ENCODE measurements at places on chromosomes 1 and 21. TPM values are rescaled to one million over a fixed set of nuclear protein-coding genes. Genes with fewer than 3 reads are reported as not detected.

MTARC1 gene
- not detected for total RNA-seq

- no peak for DNase-seq
Measured at GRCh38 chr1:13586001-13586400, 2.4 kb downstream of the PDPN start.

- no peak for DNase-seq
Measured at GRCh38 chr21:46117586-46118315, 19.8 kb downstream of the COL6A2 start.

COL8A2 gene
- total RNA-seq: 0.11 TPM

FNDC7 gene
- total RNA-seq: 0.31 TPM

- DNase-seq: no peak
Measured at GRCh38 chr1:54137534-54138061, 15.2 kb downstream of the CDCP2 start.

DNA sequence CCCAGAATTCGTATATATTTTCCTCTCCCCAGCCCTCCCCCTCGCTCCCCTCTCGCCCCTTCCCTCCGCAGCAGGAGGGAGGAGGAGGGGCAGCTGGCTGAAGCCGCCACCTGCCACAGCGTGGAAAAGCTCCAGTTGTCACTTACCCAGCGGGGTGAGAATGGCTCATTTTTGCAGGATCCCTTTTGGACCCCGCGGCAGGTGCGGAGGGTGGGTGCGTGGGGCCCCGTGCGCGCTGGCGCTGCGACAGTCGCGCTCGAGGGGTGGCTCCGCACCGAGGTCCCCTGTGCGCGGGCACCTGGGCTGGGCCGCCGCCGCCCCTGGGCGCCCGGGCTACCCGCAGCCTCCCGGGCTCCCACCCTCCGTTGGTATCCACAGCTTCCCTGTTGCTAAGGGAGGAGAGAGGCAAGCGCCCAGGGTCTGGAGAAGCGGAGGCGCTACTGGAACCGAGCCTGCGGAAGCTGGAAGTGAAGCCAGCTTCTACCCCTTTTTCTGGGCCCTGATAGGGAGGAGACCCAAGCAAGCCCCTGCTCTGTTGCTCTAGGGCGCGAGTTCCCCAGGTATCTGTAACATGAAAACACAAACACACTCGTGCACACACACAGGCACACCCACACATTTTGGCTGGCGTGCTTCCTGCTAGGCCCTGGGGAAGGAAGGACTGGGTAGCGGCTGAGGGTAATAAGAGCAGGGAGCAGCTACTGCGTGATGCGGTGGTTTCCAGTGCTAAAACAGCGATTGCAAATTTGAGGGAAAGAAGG lies at the start of gene ERICH3:
ERICH3 (minus strand) TSS at position 442 of the 761 bp plus-strand sequence; CDS start at position 169, 273 bp downstream.
- no peak for DNase-seq

DNA sequence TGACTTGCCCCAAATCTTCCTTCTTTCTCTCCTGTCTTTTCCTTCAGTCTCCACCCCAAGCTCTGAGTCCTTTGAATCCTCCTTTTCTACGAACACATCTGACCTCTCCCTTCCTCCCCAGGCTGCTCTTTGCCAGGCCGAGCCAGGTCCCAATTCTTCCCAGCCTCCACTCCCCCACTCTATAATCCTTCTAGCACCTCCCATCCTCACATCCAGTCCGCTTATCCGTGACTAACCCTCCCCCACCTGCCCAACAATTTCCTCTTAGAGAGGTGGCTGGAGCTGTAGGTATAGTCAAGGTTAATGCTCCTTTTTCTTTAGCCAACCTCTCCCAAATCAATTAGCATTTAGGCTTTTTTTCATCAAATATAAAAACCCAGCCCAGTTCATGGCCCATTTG lies 9.5 kb upstream of the HPDL start:
- no peak for DNase-seq

- DNase-seq: no peak
Measured at GRCh38 chr21:41167348-41168342, at the start of gene BACE2. Gene BACE2, plus strand, starts transcription at chr21:41168160. Its CDS starts 104 bp downstream, at chr21:41168264.

GRCh38 chr1:179825798-179826460 lies 51.7 kb downstream of the TOR1AIP2 start:
- DNase-seq: no peak

PROX1 gene
- total RNA-seq: 0.34 TPM

DNA sequence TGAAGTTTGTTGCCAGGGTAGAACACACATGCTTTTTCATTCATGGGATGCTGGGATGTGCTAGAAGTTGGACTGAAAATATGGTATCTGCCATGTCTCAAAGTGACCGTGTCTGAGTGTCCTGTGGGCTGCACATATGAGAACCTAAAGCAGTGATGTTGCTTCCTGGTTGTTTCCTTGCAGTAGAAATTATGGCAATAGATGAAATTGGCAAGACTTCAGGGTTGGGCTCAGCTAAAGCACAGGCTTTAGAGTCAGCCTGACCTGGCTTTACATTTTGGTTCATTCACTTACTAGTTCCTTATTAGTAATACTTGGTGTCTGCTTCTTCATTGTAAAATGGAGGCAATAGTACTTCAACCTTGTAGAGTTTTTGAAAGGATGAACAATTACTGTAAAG lies 2.2 kb downstream of the LAMC2 start:
- DNase-seq: no peak

OR2L3 gene
- total RNA-seq: not detected

- no peak for DNase-seq
Measured at GRCh38 chr21:18646116-18646515, 242.5 kb upstream of the TMPRSS15 start.

DNA sequence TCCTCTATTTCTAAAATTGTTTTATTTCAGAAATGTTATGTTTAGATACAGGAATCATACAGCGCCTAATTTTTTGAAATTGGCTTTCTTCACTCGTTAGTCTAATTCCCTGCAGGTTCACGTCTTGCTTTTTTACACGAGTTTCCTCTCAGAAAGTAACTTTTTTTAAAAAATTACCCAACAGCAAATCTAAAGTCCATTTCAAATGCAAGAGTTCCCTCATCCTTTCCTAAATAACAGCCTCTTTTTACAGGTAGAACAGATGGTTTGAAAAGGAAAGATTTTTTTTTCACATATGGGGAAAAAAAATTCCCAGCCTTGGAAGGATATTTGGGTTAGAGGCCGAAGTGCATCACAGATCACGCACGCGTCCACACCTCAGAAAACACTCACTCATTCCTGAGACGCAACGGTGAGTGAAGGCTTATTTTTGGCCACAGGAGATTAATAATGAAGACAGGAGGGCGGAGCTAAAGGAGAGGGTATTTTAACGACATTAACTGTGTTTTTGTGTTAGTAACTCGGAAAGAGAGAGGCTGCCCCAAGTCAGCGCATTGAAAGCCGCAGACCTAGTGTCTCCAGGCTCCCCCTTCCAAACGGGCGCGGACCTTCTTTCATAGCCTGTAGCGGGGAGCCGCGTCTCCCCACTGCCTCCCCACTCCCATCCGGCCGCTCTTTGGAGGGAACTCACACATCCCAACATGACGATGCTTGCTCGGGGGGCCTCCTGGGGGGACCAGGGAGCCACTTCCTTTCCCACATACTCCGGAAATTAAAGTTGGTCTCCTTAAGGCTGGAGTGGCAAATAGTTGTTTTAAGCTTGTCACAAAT lies 969 bp upstream of the RIPK4 start:
- no peak for DNase-seq

DNA sequence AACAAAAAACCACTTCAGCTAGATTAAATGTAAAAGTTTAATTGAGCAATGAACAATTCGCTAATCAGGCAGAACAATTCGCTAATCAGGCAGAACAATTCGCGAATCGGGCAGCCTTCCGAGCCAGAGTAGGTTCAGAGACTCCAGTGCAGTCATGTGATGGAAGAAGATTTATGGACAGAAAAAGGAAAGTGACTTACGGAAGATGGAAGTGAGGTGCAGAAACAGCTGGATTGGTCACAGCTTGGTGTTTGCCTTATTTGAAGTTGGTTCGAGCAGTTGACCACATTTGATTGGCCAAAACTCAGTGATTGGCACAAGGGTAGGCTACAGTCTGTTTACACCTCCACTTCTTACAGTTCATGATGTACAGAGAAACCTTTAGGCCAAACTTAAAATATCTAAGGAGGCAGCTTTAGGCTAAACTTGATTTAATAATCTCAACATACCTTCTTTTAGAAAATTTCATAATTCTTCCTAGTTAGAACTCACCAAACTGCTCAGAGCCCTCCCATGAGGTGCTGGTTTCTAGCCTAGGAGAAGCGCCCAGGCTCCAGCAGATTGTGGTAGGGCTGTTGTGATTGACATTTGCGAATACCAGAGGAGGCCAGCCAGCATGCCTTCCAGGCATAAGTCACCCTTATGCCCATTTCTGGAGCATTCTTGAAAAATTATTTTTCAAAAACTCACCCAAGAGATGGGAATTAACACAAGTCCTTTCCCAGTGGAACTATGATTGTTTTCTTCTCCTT lies 22.8 kb upstream of the KCNC4 start:
- DNase-seq: no peak

DNA sequence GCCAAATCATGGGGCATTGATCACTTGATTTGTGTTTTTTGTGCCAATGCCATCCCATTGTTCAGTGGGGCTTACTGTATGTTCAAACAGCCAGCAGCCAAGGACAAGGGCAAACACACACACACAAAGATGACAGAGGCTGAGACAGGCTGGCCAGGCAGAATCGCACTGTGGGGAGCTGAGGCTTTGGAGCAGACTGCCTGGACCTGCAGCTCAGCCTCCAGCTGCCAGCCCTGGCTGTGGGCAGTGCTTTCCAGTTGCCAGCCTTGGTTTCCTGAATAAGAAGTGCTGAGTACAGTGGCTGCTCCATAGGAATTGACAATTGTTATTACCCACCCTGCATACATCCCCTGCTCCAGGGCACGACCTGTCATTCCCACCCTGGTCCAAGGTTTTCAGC lies 16.9 kb upstream of the PCP4 start:
- DNase-seq: no peak

DNA sequence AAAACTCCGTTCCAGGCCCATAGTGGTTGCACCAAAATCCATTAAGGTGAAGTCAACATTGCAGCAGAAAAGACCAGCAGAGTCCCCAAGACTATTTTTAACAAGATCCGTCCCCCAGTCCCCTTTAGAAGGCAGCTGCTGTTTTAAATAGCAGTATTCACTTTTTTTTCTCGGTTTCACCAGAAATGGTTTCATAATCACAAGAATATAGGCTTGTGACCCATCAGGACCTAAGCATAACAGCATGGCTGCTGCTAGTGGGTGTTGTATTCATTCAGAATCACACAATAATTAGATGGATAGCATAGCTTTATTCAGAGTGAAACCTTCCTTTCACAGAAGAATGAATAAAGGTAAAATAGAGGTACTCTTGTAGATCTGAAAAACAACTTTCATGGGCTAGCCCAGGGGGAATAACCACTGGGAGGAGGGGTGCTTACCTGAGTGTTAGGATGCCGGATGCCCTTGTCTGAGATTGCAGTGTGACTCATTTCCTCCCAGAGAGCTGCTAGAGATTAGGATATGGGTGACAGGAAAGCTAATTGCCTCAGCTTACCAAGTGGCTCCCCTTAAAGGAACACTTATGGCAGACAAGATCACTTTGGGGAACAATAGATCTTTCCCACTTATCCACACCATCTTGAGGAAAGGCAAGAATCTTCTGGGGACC lies 35.0 kb downstream of the ACKR1 start:
- DNase-seq: no peak

DNA sequence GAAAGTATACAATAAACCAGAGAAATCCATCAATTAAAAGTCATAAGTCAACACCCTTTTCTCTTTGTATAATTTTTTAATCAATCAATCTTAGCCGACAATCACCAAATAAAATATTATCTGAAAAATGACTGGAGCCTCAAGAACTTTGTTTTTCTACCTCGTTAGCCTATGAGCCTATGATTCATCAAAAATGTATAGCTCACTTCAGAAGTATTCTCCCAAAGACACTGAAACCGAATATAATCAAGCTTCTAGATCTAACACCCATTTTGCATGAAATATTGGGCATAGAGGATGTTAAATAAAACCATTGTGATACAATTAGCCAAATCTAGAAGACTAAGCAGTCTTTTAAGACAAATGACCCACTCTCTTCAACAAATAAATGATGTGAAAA lies 17.8 kb upstream of the RSBN1 start:
- DNase-seq: no peak

GRCh38 chr1:238777551-238777950 lies 608.8 kb upstream of the CHRM3 start:
- no peak for DNase-seq

GRCh38 chr1:30895944-30896660 lies 12.5 kb downstream of the SDC3 start:
- no peak for DNase-seq

- DNase-seq: no peak
Measured at GRCh38 chr1:33637846-33638440, 165.5 kb downstream of the ZSCAN20 start.

DNA sequence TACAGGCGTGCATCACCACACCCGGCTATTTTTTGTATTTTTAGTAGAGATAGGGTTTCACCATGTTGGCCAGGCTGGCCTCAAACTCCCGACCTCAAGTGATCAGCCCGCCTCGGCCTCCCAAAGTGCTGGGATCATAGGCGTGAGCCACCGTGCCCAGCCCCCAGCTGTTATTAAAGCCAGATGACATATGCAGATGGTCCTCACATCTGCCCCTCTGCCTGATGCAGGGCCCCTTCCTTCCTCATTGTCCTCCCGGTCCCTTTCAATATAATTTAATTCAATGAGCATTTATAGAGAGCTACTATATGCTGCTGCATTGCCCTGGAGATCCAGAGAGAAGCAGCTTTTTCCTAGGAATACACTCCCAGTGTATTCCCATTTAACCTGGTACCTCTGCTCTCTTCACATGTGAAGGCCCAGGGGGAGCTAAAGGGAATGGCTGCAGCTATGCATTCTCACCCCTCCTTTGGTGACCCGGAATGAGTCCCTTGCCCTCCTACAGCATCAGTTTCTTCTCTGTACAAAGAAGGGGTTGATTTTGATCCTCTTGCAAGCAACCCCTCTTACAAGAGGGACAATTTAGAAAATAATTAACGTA lies 55.6 kb downstream of the L1TD1 start:
- no peak for DNase-seq

DNA sequence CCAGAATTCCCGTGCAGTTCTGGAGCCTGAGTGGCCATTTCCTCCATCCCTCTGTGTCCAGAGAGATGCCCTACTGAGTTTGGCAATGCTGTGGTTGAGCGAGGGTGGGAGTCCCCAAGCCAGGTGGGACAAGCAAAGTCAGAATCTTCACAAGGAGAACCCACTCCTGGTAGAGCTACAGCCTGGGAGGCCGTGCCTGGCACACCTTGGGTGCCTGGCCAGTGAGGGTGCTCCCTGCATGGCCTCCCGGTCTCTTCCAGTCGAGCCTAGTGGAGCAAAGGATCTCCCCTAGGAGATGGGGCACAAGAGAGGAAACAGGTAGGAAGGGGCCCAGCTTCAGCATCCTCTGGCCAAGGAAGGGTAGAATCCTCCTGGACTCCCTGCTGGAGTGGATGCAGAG lies 57.9 kb downstream of the H3-3A start:
- DNase-seq: no peak

HPDL gene
- 6.1 TPM for total RNA-seq

NES gene
- not detected for total RNA-seq

GRCh38 chr1:214439352-214440119 lies 111.9 kb downstream of the PTPN14 start:
- peak; percentile 79 for DNase-seq

GRCh38 chr1:21344098-21344749 lies 54.0 kb upstream of the ECE1 start:
- no peak for DNase-seq

All from activated naive CD4-positive, alpha-beta T cell treated with anti-CD3 and anti-CD28 coated beads, Interleukin-2, amount 50 U/mL, for 72 hours (primary cell).